Activated T-helper 1 cell treated with anti-CD3 and anti-CD28 coated beads, Interleukin-2, amount 50 U/mL, for 16 hours (primary cell): ENCODE measurements at places on chromosomes 5 and 9.

DNA sequence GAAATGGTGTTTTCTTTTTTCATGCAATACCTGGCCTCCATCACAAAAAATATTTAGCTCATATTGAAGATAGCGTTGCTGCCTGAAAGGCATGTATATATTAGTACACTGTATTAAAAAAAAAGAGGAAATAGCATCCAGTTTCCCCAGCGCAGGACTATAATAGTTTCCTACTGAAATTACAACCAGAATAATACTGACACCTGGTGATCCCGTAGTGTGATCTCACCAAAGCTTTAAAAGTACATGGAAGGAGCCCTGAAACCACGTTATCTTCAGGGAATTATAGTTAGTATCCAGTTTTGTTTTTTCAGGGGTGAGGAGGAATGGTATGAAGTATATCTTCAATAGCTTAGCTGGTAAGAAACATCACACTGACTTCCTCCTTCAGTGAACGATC is 264.9 kb downstream of the CD180 start:
- DNase-seq = no peak

DNA sequence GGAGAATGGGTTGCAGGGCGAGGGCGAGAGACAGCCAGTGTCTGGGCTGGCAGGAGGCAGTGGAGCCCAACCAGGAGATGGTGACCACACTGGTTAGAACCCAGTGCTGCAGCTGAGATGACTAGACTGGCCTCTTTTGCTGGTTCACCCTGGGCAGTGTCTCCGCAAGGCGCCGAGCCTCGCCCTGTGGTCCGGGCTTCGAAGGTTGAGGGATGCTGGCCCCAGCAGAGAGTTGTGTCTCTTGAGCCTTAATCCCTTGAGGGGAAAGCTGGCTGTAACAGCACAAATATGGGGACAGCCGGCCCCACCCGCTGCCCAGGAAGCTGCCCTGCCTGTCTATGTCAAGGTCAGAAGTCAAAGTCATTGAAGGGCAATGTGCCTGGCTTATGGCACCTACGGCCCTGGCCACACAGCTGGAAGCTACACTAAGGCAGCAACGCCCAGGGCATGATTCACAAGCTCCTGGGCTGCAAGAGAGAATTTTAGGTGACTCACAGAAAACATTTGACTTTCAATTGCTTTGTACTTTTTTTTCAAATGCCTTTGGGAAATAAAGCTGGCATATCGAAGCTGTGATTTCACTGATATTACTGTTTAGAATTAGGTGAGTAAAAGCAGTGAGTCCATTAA is 33.3 kb downstream of the NKX2-5 start:
- DNase-seq = no peak

GRCh38 chr5:14810928-14811572 is 60.5 kb downstream of the ANKH start:
- DNase-seq = no peak

GRCh38 chr5:174418809-174419539 is 305.4 kb upstream of the MSX2 start:
- no peak for DNase-seq

- DNase-seq = no peak
These were observed 334.6 kb upstream of the MPDZ start for GRCh38 chr9:13614060-13614459.

DNA sequence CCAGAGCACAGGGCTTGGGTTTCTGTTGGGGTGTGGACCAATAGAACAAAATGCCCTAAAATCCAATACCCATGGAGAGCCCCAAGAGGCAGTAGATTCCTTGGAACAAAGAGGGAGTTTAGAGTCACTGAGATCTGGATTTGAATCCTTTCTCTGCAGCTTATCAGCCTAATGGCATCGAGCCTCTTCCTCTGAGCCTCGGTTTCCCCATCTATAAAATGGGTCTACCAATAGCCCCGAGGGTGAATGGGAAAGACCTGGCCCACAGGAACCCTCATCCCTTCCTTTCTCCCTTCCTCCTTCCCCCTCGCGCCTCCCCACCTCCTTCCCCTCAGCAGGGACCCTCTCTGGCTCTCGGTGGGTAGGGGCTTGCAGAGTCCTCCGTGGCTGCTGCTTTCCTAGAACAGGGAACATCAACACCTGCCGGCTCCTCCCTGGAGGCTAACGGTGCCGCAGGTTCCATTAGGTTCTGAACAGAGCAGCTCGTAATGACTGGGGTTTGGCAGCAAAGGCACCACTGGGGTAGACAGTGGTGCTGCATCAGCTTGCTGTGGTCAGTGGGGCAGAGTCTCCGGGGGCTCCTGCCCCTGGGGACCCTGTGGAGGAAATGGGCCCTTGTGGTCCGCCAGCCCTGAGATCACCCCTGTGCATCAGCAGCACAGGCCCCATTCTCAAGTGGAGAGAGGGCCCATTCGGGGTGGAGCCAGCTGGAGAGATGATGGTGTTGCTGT is 40.3 kb downstream of the NEK6 start:
- DNase-seq = no peak

DNA sequence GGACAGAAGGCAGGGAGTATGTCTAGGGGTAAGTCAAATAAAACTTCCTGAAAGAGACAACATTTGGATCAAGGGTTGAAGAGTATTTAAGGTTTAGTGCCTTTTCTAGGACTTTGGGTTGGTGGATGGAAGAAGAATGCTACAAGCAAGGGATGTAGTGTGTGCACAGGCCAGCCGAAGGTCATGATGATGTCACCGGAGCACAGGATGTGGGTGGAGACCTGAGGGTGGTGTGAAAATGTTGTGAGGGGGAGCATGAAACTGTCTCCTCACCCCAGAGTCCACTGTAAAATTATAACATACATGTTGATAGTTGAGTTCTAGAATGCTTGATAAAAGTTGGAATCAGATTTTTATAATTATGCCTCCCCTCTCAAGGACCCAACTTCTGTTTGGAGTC is 553.3 kb upstream of the SGCD start:
- DNase-seq = no peak

DNA sequence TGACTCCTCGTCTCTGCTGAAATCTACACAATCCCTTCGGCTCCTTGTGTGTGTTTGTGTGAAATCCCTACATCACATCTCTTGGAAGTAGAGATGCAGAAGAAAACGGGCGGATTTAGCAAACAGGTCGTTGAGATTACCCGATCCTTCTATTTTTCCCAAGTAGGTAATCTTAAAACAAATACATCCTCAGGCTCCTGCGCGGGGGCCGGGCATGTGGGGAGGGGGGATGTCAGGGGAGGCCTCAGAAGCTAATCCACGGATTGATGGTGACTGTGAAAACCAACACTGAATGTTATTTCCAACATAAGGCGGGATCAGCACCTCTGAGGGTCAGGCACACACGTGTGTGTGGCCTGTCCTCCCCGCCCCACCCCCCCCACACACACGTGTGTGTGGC is 137.8 kb downstream of the ROR2 start:
- DNase-seq = no peak

- no peak for DNase-seq
These were observed 119.0 kb downstream of the ZCCHC7 start for GRCh38 chr9:37239224-37239859.

GRCh38 chr5:35152733-35153132 is 77.6 kb downstream of the PRLR start:
- DNase-seq = no peak

- no peak for DNase-seq
These were observed 199.3 kb upstream of the PDE4D start for GRCh38 chr5:60092671-60093422.

DNA sequence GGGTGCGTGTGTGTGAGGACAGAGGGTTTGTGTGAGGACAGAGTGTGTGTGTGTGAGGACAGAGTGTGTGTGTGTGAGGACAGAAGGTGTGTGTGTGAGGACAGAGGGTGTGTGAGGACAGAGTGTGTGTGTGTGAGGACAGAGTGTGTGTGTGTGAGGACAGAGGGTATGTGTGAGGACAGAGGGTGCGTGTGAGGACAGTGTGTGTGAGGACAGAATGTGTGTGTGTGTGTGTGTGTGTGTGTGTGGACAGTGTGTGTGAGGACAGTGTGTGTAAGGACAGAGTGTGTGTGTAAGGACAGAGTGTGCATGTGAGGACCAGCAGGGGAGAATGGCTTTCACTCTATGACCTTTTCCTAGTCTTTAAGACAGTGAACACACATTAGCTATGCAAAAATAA is 63.1 kb upstream of the UBAC1 start:
- DNase-seq = no peak

GRCh38 chr5:86880785-86881492 is 263.2 kb downstream of the COX7C start:
- DNase-seq = peak; percentile 1

DNA sequence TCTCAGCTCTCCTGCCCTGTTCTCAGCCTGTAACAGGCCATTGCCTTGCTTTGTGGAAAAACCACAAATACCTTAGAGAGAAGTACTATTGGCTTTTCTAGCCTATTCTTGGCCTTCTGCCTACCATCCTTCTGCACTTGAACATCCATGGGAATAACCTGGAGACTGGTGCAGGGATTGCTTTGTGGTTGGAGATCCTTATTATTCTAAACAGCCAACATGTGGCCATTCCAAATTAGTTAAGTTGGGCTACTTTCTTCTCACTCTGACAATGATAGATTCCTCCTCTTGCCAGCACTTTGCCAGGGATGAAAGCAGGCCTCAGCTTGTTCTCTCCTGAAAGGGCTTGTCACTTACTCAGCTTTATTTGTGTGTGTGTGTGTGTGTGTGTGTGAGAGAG is 240.4 kb downstream of the GLIS3 start:
- DNase-seq = no peak

GRCh38 chr9:107068581-107068980 is 205.6 kb downstream of the ZNF462 start:
- DNase-seq = no peak

- no peak for DNase-seq
These were observed 133.9 kb downstream of the PAM start for GRCh38 chr5:102889033-102889432.

DNA sequence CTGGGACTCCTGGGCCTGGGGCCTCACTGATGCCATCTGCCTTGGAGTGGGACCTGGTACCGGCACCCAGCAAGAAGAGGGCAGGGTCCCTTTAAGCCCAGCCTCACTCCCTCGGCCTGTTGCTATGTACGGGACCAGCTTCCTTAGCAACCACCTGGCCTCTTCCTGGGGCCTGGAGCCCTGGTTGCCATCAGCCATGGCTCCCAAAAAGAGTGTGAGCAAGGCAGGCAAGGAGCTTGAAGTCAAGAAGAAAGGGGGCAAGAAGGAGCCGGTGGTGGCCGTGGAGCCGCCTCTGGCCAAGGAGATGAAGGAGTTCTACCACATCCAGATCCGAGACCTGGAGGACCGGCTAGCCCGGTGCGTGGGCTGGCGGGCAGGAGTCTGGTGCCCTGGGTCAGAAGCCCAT is at the start of gene CFAP157:
CFAP157 (plus strand) TSS at position 153 of the 406 bp plus-strand sequence; CDS start at position 197, 44 bp downstream.
- no peak for DNase-seq

- no peak for DNase-seq
These were observed 1.1 kb downstream of the EIF4E1B start for GRCh38 chr5:176631383-176632200.

DNA sequence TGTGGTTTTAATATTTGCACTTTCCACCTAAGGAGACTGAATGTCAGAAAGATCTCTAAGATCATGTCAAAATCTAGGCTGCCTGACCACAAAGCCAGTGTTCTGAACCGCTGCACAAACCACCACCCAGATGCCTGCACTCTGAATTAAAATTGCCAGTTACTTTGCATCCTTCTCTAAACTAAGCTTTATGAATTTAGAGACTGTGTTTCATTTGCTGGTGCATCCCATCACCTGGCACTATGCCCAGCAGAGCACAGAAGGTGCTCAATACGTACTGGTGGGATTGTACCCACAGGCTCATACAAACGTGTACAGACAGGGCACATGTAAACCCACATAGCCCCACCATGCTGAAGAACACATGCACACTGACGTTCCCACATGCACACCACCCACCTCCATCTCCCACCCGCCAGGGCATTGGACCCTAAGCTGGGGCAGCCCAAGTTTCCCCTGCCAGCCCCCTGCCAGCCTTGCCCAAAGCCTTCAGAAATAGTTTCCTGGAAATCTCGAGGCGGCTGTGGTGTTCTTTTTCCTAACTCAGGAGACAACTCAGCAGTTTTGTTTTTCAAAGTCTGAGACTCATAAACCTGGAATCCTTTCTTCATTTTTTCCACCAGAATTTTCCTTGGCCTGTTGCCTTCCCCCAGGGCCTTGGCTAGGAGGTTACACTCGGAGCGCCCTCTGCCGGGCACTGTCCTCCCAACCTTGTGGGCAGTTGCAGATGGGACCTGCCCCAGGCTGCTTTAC is 9.6 kb upstream of the TRAF1 start:
- DNase-seq = peak; percentile 80

- DNase-seq = no peak
These were observed 49.6 kb upstream of the PSD2 start for GRCh38 chr5:139745800-139746690.
